ENCODE measurements at places on chromosomes 16 and 17.

DNA sequence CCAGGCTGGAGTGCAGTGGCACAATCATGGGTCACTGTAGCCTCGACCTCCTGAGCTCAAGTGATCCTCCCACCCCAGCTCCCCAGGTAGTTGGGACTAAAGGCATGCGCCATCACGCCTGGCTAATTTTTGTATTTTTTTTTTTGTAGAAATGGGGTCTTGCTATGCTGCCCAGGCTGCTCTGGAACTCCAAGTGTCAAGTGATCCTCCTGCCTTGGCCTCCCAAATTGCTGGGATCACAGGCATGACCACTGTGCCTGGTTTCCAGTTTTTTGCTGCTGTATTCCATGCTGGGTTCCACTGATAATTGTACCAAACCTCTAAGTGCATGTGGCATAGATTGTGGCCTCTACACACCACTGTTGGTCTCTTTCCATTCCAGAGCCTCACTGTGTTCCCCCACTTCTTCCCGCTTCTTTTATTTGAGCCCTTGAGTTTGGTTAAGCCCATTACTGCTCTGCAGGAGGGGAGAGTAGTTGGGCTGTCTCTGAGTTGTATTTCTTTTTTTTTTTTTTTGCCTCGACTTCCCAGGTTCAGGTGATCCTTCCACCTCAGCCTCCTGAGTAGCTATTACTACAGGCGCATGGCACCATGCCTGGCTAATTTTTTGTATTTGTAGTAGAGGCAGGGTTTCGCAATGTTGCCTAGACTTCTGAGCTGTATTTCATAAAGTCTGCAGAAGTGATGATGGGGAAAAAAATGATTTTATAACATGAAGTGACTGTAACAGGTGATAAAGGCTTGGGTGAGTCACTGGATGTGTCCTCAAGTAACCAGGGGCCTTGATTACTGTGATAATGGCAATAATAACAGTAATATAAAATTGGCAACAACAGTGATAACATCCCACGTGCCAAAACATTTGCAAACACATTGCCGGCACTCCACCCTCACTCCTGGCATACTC, 30.0 kb downstream of the EEF2K start:
- no peak for DNase-seq

DNA sequence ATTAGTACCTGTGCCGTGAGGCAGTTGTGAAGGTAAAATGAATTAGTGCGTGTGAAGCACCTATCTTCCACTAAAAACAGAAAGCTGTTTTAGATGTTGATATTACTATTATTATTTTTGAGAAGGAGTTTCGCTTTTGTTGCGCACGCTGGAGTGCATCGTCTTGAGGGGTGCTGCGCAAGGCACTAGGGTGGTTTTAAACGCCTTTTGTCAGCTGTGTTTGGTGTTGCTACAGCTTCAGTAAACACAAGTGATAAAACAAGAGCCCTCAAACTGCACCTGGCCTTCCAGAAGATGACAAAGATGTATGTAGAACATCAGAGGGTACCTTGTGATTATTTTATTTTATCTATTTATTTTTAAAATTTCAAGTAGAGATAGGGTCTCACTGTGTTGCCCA, 38.2 kb downstream of the PLCG2 start:
- no peak for DNase-seq

DNA sequence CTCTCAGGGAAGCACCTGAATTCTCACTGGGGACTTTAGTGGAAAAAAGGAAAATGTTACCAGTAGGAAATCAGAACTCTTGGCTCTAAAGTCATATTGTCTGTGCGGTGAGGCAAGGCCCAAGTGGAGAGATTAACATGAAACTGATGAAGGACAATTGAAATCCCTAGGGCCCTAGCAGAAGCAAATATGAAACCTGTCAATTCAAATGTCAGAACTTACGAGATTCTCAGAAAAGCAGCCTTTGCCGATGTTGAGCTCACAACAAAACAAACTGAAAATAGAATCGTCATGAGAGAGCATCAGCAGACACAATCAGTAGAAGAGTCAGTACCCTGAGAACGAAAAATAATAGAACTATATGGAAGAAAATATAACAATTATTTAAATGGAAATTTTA, 108.8 kb downstream of the ELAC2 start:
- DNase-seq: no peak

DNA sequence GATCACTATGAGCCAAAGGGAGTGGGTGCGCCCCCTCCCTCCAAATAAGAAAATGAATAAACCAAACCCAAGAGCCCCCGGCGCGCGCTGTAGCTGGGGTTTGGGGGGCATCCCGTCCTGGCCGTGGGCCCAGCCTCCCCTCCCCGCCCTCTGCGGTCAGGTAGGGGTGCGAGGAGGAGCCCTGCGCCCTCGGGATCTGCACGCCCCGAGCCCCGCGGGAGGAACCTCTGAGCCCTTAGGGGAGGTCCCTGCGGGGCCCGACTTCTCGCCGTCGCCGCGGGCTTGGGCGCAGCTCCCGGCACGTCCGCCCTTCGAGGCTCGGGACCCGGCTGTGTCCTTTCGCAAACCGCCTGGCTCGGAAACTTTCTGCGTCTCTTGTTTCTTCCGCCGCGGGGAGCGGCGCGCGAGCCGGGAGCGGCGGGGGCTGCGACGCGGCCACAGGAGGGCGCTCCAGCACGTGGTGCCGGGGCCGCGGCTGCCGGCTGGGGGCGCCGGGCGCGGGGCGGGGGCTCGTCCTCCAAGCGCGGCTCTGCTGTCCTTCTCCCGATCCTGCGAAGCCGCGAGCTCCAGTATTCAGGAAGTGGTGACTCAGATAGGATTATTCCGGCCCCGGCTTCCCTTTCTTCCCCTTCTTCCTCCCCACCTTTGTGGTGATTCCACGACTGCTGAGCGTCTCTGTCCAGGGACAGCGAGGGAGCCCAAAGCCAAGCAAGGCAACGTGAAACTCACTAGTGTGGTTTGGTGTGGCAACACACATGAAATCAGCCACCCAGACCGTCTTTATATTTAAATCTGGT, 1.6 kb downstream of the PITPNC1 start:
- DNase-seq: peak; percentile 74

GRCh38 chr16:73150786-73151185, 102.9 kb upstream of the ZFHX3 start:
- DNase-seq: no peak

GRCh38 chr16:85296859-85297660, 184.8 kb upstream of the CIBAR2 start:
- no peak for DNase-seq

DNA sequence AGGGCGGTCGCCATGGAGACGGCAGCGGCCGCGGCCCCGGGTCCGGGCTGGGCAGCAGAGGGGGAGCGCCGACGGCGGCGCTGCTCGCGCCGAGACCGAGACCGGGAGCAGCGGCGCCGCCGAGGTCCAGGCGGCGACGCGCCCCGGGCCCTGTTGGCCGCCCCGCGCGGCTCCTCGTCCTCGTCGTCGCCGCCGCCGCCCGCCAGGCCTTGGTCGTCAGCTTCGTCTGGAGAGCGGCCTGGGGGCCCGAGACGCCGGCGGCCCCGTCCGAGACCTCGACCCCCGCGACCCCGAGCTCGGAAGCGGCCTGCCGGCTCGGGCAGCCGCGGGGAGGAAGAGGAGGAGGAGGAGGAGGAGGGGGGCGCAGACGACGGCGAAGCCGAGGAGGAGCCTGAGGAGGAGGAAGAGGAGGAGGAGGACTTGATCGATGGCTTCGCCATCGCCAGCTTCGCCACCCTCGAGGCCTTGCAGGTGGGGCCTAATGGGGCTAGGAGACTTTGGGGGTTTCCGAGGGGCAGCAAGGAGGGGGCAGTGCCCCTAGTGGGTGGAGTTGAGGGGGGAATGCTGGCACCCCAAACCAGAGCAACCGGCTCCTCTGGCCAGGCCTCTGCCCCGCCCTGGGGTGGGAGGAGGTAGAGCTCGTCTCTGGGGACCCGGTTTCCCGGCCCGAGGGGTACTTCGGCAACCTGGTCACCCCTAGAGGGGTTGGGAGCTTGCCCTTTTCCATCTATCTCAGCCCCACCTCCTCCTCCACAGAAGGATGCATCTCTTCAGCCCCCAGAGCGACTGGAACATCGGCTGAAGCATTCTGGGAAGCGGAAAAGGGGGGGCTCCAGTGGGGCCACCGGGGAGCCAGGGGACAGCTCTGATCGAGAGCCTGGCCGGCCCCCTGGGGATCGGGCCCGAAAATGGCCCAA, 1.5 kb downstream of the FBRS start:
- peak; percentile 17 for DNase-seq

GRCh38 chr16:3145151-3145550, 10.3 kb downstream of the ZNF213 start:
- DNase-seq: no peak

- peak; percentile 78 for DNase-seq
Observed at GRCh38 chr16:65002265-65002664, 119.6 kb downstream of the CDH11 start.

DNA sequence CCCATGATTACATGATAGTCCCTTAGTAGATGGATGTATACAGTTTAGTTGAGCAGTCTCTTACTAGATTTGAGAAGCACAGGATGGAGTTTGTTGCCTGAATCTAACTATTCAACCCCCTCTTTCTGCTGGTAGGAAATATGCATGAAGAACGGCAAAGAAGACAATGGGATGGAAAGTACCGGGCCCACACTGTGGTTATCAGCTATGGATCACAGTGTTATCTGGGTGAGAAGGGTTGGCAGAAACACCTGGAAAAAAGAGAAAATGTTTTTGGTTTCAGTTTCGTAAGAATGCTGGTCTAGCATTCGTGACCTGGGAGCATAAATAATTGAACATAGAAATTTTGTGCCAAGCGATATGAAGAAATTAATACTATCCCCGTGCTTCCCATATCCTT, 53.1 kb downstream of the ANKFN1 start:
- DNase-seq: no peak

DNA sequence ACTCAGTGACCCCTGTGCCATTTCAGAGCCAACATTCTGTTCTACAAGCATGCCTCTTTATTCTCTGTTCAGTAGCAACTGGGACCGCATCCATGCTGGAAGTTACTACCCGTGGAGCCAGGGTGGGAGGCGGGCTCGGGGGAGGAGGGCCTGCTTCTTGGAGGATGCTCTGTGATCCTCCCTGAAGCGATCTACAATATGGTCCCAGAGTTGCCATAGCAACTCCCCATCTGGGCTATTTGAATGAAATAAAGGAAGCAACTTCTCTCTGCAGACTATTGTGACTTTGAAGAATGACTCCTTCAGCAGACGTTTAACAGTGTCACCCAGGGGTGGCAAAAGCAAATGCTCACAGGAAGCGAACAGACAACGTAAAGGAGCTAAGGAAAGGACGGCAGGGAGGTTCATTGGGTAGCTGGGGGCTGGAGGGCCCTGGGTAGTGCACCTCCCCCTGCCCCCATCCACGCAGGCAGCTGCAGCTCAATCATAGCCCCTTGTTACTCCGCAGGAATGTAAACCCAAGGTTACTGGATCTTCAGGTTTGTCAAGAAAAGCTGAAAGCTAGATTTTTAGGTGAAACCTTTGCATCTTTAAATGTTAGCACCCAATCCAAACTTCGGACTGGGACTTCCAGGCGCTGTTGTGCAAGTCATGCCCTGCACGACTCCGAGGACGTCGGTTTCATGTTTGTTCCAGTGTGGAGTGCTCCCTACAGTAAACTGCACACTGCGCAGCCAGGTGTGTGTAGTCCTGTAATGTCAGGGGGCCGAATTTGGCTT, 51.1 kb upstream of the MEAK7 start:
- DNase-seq: no peak

- peak; percentile 54 for DNase-seq
Observed at GRCh38 chr16:21611198-21611555, 11.8 kb downstream of the METTL9 start.

GRCh38 chr17:82216301-82217119, 3.9 kb upstream of the CCDC57 start:
- DNase-seq: peak; percentile 63

DNA sequence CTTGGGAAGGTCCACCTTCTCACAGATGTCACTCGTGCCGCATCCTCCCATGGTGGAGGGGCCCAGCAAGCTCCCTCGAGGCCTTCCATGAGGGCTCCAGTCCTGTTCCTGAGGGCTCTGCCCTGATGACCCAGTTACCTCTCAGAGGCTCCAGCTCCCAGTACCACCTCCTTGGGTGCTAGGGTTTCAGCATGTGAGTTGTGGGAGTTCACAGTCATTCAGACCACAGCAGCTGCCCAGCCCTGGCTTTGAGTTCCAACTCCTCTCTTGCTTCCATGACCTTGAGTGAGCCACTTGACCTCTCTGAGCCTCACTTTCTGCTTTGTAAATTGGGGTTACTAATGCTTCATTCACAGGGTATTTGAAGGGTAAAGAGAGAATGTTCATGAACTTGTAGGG, 37.1 kb upstream of the LGALS9 start:
- no peak for DNase-seq

DNA sequence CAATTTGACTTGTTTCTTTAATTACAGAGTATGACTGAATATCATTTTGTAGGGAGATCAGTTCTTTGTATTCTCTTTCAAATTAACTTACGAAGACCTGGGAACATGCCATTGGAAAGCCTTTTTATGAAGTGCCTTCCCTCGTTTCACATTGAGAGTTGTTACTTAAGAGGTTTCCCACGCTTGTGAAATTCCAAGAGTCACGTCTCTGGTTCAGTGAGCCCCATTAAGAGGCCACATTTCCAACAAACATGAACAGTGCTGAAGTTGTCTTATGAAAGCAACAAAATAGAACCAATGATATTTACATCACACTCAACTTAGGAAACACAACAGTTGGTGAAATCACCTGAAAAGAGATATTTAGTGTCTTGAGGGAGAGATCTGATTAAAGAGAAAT, 334.1 kb downstream of the TOX3 start:
- DNase-seq: no peak

DNA sequence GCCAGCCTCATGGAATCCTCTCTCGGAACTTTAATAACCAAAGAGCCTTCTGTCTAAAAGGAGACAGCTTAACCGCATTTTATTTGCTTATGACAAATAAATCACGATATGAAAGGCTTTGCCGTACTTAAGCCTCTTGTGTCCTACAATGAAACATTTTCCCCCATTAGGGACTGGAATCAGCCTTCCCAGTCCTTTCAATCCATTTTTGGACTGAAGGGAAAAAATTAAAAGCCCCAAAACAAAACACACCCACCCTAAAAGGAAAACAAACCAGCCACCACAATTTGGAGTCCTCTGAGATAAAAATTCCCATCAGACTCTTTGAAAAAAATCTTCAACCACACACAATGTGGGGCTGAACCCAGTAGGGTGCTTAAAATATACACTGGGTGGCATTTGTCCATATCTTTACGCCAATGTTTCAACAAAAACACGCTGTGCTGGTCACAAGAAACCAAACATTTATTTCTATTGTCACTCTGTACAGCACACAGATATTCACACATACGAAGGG, 3.0 kb downstream of the HOXB4 start:
- DNase-seq: no peak

GRCh38 chr16:47732523-47733111, 271.5 kb downstream of the PHKB start:
- peak; percentile 96 for DNase-seq

- no peak for DNase-seq
Observed at GRCh38 chr17:31314782-31315100, 887 bp upstream of the EVI2B start.
